Mesendoderm (in vitro differentiated cells): ENCODE measurements at places on chromosomes 7 and 10.

DNA sequence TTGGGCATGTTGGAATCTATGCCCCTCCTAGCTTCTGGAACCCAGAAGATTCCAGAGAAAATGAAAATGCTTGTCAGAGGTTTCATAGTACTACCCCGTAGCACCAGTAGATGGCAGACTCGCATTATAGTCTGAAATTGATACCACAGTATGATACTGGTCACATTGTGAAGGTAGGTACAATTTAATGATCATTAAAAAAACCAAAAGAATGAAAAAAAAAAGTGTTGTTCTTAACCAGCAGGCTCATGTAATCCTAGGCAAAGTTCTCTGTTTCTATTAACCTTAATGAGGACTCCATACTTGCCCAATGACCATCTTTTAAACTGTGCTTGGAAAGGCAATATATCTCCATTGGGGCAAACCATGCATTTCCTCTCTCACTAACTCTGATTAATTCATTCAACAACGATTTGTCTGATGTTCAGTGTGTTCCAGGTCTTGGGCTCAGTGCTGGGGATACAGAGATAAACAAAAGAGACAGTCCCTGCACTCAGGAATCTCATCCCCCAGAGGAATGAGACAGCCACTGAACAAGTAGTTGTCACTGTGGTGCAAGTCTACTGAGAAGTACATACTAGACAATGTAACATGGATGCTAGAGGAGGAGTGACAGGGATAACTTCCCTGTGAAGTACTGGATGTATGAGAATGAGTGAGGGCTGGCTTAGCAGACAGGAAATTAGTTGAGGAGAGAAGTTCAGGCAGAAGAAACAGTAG is 223.5 kb upstream of the PHYHIPL start:
- peak; percentile 57 for DNase-seq

DNA sequence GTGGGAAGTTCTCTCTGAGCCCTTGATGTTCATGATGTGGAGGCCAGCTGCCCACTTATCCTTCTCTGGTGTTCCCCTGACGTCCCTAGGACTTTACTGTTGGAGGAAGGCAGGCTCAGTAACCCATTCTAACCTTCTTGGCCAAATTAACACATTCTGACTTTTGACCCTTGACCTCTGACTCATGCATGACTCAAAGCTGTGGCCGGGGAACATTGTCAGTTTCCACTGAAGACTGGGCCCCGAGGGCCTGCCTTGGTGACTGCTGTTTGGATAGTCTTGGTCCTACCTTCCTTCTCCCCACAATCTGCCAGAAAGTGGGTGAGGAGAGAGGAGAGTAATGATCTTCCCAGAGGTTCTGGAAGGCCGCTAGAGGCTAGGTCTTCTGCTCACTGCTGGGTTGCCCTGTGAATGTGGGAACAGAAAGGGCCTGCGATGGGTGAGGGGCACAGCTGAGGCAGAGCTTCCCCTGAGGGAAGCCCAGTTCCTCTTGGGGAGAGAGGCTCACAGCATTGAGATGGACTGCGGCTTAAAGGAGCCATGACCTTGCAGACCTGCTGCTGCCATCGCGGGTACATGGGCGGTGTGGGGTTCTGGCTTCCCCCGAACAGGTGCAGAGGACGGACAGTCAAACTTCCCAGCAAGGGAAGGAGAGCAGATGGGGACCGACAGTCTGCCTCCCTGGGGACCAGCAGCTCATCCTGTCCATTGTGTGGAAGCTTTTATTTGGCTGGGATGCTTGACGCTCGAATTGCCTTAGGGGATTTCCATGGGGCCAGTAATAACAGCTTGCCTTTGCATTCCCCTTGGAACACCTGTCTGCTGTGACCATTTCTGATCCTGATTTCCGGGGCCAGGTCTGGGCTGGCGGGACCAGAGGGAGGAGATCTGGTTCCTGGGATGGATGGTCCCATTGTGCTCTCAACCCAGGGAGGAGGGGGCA is 43.8 kb downstream of the ADAMTS14 start:
- DNase-seq = peak; percentile 52

DNA sequence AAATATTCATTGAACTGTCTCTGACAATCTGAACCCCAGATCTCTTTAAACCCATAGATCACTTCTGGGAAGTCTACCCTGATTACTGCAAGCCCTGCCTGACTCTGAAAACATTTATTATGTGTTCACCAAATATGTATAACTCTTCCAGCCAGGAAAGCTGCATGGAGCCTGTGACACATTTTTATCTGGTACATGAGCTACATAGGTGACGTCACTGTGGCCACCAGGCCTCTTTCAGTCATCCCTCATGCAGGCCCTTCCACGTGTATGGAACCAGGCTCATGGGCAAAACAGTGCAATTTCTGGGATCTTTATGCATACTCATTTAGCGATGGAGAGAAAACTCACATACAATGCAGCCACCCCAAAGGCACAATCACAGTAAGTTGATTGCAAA is 133.9 kb upstream of the NUPR2 start:
- DNase-seq = no peak

DNA sequence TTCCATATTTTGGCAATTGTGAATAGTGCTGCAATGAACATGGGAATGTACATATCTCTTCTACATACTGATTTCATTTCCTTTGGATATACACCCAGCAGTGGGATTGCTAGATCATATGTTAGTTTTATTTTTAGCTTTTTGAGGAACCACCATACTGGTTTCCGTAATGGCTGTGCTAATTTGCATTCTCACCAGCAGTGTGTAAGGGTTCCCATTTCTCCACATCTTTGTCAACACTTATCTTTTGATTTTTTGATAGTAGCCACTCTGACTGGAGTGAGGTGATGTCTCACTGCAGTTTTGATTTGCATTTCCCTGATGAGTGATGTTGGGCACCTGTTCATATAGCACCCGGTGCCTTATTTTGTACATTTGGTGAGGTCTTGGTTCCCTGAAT is 519.6 kb downstream of the REEP3 start:
- DNase-seq = no peak

DNA sequence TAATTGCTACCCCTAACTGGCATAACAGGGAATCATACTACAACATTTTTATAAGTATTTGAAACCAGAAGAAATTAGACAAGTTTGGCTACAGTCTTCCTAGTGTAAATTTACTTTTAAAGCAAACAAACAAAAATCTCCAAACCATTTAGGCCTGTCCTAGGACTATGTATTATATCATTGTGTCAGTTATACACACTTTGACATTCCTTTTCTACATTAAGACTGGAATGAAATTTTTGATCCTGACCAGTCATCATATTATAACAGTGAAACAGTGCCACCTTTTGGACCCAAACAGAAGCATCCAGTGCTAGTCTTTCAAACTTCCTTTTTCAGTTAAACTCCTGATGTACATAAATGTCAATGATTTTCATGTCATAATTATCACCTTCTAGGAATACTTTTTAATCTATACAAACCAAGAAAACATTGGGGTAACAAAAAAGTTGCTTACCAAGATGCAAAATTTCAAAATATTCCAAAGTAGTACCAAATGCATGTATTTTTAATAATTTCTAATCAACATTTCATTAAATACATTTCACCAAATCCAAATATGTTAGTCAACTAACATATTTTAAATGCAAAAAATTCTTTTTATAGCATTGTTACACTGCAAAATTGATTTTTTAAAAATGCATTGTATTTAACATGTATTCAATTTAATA is 75.7 kb downstream of the IMMP2L start:
- DNase-seq = peak; percentile 35

GRCh38 chr10:5526691-5527331 is 2.0 kb downstream of the CALML3 start:
- no peak for DNase-seq

DNA sequence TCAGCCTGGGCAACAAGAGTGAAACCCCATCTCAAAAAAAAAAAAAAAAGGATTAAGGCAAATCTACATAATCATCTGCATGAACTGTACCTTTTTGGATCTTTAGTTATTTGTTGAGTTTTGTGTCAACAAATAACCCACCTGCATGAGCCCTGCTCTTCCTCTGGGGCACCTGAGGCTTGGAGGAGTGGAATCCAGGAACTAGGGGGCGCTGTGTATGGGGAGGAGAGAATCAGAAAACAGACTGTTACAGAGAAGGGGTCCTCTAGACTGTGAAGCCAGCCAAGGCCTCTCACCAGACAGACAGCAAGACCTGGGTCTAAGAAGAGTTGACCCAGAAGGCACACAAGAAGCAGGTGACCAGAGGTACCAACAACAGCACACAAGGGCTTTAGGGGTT is 682.8 kb upstream of the NRP1 start:
- peak; percentile 59 for DNase-seq

DNA sequence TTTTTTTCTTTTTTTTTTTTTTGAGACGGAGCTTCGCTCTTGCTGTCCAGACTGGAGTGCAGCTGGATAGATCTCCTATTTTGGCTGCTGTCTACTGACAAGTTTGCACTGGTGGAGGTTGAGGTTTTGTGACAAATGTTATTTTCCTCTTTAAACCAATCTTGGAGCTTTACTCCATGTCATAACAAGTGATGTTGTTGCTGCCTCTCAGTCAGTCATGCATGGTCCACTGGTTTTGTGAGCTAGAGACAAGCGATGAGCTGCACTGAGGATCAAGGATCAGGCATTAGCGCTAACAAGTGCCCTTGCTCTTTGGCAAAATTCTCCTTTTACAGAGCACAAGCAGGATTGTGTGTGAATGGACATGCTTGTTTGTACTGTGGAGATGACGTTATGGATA is 805 bp upstream of the WDFY4 start:
- no peak for DNase-seq

DNA sequence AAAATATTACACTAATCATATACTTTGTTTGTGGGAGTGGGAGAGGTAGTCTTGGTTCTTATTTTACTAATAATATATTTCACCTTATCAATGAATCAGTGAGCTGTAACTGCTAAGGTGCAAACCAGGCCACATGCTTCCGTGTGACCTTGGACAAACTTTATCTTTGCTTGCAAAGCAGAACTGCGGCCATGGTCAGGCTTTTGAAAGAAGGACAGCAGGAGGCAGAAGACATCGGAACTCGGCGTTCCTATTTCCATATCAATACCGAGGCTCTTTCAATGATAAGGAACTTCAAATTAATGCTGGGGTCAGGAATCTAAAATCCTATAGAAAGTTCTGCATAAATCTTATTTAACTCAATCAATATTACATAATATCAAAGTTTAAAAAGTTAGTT is 491.9 kb upstream of the PFKP start:
- peak; percentile 18 for DNase-seq
